ENCODE measurements at places on chromosomes 2 and 18.

DNA sequence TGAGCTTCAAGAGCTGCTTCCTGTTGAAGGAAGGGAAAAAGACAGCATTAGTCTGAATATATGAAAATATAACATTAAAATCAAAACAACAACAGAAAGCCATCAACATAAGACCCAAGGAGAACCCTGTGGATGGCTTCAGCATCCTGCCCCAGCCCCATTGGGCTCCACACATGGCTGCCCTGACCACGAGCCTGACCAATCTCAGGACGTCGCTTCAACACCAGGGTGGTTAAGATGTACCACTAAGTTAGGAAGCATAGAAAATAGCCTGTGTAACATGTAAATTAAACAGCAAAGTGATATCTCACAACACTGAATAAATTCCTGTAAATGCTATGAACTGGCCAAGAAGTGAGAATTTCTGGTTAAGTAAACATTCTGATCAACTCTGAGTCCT, 77.2 kb upstream of the CD226 start:
- no peak for DNase-seq

DNA sequence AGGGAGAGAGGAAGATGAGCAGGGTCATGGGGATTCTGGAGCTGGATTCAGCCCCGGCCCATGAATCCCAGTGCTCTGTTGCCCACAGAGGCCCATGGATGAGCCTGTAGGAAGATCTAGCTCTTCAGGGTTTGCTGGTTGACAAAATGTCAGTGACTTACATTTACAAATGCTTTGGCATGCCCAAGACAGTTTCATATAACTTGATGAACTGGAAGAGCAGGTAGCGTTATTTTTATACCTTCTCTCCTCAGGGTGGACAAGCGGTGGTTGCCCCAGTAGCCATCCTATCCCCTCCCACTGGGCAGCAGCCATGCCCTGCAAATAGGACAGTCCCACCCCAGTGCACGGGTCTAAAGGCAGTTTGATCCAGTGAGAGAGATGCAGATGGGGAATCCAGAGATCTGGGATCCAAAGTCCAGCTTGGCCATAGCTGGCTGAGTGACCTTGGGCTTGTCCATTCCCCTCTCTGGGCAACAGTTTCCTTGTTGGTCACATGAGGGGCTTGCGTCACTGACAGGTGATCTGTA, 21.5 kb upstream of the KCNK3 start:
- no peak for DNase-seq

- peak; percentile 71 for DNase-seq
These were observed at the start of gene COMMD1 for GRCh38 chr2:61905372-61906185. COMMD1 (plus strand) TSS chr2:61905674; CDS start chr2:61905679, 5 bp downstream.

DNA sequence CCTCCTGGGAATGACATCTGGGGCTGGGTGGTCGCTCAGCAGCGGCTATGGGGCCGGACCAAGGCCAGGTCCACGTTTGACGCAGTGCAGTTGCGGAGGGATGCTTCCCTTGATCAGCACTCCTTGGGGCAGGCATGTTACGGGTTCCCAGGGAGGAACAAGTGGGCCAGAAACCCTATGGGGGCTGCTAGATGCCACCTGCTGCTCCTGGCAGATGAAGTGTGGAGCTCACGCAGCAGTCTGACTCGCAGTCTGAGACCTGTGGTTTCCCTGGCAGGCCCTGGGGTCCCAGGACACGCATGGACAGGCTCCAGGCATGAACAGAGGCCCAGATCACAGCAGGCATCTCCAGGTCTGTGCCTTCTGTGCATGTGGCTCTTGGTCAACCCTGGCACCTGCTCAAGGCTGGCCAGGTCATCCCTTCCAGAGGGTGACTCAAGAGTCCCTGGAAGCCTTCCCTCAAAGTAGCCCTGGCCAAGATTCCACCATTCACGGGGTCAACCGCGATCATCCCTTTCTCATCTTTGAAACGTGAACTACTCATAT, 20.0 kb downstream of the KCNF1 start:
- peak; percentile 35 for DNase-seq

DNA sequence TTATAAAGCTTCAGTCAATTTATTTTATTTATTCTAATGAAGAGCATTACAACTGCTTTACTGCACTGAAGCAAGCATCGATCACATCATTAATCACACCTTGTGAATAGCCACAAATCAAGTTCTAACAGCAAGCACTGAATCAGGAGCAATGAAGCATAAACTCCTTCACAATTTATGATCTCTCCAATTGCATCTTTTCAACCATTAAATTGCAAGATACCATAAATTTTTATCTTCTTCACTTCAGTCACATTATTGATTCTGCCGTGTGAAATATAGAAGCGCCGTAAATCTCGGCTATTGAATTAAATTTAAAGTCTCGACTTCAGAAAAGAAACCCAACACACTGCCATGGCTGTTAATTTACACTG, 298.7 kb downstream of the CDCA7 start:
- no peak for DNase-seq

DNA sequence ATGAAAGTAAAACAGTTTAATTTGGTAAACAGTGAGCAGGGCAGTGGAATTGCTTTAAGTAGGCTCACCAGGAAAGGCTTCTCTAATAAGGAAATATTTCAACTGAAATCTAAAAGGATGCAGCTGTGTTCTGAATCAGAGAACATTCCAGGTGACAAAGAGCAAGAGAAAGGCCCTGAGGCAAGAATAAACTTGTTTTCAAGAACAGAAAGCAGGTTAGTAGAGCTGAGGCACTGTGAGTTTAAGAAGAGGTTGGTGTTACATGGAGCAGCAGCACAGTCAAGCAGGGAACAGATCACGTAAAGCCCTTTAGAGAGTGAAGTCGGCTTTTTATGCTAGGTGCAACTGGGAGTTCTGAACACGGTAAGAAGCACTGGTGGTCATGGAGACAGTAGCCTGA, 57.0 kb upstream of the SCN1A start:
- no peak for DNase-seq

- no peak for DNase-seq
These were observed 32.2 kb upstream of the LPIN2 start for GRCh38 chr18:3044931-3045698.

GRCh38 chr18:77262643-77263465, 13.2 kb downstream of the GALR1 start:
- DNase-seq, result no peak

- peak; percentile 52 for DNase-seq
These were observed 276.1 kb downstream of the BCL2 start for GRCh38 chr18:63043516-63043915.

DNA sequence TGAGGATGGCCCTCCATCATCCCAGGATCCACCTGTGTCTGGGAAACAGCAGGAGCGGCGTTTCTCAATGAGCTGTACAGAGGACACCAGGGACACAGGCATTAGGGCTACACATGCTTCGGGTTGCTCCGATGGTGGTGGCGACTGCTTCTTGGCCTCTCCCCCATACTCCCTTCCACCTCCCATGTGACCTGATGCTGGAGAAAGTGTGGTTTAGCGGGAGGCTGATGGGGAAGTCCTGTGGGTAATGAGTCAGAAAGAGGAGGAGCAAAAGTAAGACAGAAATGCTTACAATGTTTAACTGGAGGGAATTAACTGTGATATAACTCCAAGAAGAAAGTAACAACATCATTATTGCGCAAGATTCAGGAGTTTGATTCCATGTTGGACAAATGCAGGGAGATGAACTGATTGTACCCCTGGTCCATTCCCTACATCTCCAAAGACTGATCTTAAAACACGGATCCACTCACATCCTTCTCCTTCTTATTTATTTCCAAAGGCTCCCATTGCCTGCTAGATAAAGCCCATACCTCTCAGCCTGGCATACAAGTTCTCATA, 186.6 kb downstream of the NRP2 start:
- DNase-seq, result peak; percentile 88

GRCh38 chr2:6975988-6976387, 58.8 kb downstream of the RNF144A start:
- DNase-seq, result peak; percentile 93

DNA sequence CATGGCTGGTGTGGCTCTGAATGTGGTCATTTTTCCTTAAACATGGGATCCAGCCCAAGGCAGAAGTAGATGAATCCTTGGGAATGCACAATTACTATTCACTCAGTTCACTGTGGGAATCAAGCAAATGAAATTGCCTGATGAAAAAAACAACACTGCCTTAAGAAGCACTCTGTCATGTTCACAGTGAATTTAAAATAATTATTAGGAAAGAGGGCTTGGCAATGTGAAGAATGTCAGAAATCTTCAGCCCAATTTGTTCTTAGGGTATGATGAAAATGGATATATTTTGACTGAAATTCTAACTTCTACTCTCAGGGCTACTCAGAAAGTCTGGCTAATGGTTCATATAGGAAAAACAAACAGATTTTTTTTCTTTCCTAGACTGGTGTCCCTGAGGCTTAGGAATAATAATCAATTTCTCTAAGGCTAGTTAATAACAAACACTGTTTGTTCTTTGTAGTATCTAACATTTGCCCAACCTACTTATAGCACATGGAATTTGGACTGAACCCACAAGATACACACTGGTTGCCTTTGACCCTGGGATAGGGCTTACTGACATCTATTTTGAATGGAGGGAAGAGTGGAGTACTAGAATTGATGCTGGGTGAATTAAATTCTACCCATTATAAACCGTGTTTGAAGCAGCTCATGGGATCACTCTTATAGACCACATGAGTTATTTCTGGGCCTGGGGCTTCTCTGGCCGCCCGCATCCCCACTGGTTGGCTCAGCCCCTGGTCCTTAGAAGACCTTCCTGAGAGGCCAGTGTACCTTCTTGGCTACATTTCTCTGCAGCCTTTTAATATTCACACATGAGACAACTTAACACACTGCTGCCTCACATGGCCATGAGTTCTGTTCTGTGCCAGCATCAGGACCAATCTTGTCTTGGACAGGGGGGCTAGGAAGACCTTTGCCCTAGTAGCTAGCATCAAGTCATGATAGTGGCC, 8.3 kb upstream of the MRPL33 start:
- DNase-seq, result no peak

- DNase-seq, result peak; percentile 33
These were observed 151.5 kb downstream of the MSH2 start for GRCh38 chr2:47554311-47554905.

DNA sequence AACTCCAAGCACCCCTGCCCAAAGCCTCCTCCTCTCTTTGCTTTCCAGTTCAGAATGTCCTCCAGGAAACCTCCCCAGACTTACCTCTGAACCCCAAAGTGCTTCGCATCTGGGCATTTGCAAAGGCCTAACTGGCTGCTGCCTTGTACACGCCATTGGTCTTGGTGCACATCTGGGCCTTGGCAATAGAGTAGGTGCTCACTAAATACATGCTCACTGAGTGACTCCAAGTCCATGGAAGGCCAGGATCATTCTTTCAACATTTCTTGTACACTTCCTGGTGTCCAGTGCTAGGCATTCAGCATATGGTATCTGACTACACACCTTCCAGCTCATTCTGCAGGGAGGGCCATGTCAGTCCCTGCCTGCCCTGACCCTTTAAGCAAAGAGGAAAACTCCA, 28.4 kb downstream of the MRPL35 start:
- no peak for DNase-seq

GRCh38 chr18:46497129-46497528, 159.9 kb downstream of the LOXHD1 start:
- DNase-seq, result peak; percentile 11

- no peak for DNase-seq
These were observed 36.0 kb downstream of the HAUS1 start for GRCh38 chr18:46140173-46140572.

DNA sequence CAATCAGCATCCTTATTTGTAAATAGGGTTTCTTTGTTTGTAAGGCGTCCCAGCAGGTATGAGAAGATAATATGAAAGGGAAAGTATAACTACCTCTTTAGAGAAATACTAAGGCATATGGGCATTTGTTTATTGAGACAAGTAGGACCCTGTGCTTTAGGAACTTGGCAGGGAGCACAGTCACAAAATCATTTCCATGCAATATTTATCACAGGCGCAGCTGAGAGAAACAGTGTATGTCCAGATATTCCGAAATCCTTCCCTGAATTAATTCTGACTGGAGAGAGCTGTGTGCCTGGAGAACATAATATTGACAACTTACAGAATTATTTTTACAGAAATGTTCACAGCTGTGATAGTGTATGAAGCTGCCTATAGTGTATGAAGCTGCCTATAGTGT, 416.7 kb downstream of the THSD7B start:
- no peak for DNase-seq

DNA sequence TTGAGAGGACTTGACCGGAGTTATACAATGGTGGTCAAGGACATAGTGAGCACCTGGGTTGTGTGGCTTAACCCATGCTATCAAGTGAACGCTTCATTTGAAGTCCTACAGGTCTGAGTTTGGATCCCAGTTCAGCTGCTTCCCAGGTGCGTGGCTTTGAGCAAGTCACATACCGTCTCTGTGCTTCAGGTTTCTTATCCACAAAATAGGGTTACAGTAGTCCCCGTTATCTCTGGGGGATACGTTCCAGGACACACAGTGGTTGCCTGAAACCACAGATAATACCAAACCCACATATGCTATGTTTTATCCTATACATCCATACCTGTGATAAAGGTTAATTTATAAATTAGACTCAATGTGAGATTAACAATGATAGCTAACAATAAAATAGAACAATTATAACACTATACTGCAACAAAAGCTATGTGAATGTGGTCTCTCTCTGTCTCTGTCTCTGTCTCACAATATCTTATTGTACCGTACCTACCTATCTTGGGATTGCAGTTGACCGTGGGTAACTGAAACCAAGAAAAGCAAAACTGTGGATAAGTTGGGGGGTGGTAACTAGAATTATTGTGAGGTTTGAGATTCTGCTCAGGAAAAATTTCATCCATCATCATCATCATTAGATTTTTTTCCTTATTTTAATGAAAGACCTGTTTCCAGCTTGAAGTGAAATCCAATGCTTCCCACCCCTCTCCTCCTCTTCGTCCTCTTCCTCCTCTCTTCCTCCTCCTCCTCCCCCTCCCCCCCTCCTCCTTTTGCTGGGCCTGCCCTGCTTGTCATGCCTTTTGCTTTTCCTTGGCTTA, 22.7 kb downstream of the LBH start:
- no peak for DNase-seq

DNA sequence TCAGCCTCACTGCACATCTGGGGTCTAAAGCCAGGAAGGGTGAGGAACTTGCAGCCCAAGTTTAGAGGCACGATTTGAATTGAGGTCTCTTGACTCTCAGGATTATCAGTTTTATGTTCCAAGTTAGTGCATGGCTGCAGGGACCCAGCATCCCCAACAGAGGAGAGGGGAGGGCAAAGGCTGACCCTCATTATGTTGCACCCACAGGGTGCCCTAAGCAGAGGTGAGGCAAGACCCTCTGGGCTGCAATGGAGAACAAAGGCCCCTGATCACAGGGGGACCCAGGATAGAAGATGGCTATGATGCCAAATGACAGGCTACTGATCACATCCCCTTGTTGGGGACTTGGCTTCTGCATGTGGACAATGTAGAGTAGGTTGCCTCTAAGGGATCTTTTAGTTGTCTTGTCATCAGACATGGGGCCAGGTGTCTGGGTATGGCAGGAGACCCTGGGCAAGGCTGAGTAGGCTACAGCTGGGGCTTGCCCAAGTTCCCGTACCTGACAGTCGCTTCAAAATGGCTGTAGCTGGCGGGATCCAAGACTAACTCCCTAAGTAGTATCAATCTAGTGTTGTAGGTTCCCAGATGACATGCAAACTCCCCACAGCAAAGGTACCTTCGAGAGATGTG, 4.5 kb upstream of the GDF7 start:
- DNase-seq, result no peak
